Femur (tissue), 1 donor: ENCODE measurements at places on chromosomes 13 and 19.
A peak's percentile ranks its signal among the peaks of the same experiment; 100 is the strongest.

GRCh38 chr13:106528718-106529414 lies 6.6 kb downstream of the EFNB2 start:
- DNase-seq = no peak

GRCh38 chr13:68081061-68081460 lies 850.9 kb upstream of the PCDH9 start:
- DNase-seq = no peak

DNA sequence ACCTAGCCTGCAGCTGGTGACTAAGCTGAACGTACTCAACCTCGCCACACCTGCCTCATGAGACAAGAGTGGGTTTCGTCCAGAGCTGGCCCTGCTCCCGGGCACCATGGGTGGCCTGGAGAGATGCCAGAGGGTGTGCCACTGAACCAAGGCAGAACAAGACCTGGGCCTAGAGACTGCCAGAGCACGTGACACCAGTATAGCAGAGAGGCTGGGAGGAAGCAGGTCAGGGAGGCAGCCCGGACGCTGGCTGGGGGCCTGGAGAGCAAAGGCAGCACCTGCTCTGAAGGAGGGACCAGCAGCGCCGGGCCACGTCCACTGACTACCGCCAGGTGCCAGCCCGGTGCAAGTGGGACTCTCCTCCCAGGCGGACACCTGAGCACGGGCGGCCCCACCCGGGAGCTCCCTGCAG lies 7.3 kb upstream of the C13orf46 start:
- no peak for DNase-seq

DNA sequence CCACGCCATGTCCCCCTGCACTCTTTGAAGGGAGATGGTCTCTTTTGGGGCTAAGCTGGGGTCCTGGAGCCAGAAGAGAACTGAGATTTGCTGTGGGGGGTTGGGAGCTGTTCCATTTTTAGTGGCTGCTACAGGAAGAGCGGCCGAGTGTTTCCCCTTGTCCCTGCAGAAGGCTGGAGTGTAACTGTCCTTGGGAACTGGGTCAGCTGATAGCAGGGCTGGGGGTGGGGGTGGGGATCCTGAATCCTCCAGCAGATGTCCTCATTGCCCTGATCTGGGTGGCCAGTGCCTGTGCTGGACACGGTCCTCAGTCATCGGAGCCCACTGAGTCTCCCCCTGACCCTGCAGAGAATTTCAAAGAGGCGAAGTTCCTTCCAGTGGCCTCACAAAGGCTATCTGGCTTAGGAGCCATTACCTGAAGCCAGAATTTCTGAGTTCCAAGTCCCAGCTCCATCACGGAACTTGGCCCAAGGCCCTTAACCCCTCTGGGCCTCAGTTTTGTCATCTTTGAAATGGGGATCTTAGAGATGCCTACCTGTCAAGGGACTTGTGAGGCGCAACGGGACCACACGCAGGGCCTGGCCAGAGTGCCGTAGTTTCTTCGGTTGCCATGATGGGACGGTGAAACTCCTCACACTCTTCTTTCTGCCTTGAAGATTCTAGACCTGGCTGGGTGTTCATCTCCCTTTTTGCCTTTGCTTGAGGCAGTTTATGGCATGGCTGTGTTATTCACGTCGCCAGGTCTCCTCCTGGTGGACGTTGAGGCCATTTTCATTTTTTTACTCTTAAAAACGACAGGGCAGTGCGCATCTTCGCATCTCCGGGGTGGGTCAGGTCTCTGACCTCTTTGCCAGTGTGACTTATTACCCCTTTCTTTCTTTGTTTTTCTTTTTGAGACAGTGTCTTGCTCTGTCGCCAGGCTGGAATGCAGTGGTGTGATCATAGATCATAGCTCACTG lies 51.9 kb downstream of the DNM2 start:
- peak; percentile 71 for DNase-seq

GRCh38 chr19:33055718-33056117 lies 9.0 kb downstream of the RHPN2 start:
- no peak for DNase-seq

GRCh38 chr19:41426952-41427646 lies at the start of gene B3GNT8:
B3GNT8 (minus strand) TSS chr19:41427374; CDS start chr19:41426778, 596 bp downstream.
- peak; percentile 82 for DNase-seq

DNA sequence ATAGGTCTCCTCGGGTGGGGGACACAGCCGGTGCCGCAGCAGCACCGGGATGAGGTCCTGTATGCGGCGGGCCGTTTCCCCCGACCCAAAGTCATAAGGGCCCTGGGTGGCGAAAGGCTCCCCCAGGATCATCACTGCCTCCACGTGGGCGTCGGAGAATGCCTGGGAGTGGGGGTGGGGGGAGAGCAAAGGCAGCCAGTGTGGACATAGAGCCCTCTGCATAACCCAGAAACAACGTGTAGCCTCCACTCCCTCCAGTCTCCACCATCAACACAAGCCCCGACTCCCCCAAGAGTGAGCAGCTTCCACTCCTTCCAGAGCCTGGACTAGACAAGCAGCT lies 1.7 kb upstream of the NUMBL start:
- DNase-seq = no peak

- peak; percentile 87 for DNase-seq
Measured at GRCh38 chr13:36131222-36131930, at the start of gene DCLK1. DCLK1 (minus strand) TSS chr13:36131382.

DNA sequence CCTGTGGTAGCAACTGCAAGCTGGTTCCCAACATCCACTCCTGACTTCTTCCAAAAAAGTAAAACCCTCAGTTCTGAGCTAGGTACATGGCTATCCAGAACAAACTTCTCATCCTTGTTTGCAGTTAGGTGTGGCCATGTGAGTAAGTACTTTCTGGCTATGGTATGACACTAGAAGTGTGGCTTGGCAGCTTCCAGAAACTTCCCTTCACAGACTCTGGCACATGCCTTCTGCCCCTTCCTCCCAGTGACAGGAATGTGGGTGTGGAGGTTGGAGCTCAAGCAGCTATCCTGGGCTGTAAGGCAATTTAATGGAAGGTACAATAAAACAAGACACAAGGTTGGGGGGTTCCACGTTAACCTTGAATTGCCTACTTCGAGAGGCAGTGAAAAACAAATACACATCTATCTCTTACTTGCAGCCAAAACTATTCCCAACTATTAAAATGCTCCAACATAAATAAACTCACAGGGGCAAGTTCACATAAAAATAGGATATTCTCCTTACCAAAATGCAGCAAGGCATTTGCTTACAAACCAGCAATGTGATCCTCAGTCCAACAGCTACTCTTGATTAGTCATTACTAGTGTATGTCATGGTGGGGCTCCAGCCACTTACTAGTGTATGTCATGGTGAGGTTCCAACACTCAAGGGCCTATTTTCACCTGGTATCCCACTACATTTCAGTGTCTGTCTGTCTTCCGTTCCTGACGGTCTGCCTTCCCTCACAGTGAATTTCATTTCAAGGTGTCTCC lies 3.1 kb downstream of the SMG9 start:
- DNase-seq = no peak

DNA sequence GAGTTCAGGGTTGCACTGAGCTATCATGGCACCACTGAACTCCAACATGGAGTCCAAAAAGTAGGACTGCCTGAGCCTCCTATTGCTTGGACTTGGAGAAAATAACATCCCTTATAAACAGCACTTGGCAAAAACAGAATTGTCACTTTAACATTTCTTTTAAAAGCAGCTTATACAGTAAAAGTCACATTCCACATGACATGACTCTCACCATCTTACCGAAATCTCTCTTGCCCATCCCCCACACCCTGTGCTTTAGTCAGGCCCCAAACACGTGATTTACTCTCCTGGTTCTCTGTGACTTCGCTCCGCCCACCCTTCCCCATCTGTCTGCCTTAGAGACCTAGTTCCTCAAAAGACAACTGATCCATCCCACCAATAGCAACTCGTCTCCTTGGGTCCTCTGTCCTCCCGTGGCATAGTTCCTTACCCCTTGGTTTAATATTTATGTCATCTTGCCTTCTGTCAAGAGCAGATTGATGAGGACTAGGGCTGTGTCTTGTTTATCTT lies 4.6 kb downstream of the SAFB start:
- DNase-seq = peak; percentile 60

GRCh38 chr19:18481505-18482222 lies 40.2 kb downstream of the ELL start:
- no peak for DNase-seq

DNA sequence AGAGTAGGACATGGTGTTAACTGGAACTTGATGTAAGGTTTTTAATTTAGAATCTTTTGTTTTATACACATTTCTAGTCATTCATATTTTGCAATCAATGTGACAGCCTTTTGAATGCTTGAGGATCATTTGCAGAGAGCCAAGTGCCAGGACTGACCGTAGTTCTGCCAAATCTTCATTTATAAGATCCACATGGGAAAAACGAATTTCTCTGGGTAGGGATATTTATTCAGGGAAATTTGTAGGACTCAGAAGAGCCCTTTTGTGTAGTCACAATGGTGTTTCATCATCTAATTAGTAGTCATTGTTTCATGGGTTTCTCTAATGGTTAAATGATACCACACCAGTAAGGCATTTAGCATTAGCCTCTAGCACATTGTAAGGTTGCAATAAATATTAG lies 161.1 kb downstream of the LMO7 start:
- DNase-seq = no peak

- DNase-seq = no peak
Measured at GRCh38 chr13:28557725-28558520, 63.0 kb upstream of the FLT1 start.

GRCh38 chr13:59745392-59745788 lies 418.3 kb downstream of the DIAPH3 start:
- DNase-seq = no peak

- DNase-seq = no peak
Measured at GRCh38 chr13:49314344-49314882, 66.7 kb downstream of the CDADC1 start.

- no peak for DNase-seq
Measured at GRCh38 chr19:34403784-34404108, 453 bp upstream of the PDCD2L start.

DNA sequence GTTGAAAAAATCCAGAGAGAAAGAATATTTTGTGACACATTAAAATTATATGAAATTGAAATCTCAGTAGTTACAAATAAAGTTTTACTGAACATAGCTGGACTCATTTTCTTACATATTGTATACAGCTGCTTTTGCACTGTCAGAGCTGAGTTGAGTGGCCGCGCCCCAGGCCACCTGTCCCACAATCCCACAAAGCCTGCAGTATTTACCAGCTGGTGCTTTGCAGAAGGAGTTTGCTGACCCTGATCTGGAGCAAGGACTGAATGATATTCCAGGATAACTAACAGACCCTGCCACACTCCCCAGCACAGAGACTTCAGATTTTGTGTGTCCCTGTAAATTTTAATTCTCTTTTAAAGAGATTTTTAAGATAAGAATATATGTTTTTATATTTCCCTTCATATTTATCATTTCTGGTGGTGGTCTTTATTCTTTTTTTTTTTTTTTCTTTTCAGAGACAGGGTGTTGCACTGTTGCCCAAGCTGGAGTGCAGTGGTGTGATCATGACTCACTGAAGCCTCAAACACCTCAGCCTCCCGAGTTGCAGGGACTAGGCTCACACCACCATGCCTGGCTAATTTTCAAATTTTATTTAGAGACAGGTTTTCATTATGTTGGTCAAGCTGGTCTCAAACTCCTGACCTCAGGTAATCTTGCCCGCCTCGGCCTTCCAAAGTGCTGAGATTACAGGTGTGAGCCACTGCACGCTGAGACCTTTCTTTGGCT lies 48.5 kb downstream of the TDRD12 start:
- no peak for DNase-seq

DNA sequence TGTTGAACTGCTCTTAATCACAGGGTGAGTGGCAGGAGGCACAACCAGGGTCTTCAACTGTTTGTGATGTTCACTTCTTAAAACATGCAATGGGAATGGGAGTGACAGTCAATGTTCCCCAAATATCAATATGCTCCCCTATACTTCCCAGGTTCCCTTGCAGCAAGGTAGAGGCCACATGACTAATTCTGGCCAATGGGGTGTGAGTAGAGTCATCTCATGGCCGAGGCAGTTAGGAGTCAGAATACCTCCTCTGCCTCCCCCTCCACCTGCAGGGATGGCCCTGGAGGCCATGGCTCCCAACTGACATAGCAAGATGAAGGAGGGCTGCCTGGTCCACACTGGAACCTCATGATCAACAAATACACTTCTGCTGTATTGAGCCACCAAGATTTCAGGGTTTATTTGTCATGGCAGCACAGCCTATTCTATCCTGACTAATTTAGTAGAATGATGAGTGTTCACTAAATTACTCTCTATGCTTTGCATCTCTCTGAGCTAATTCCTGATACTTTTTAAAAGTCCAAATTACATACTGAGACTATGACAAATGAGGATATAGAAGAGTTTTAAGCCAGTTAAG lies 8.9 kb downstream of the VRK3 start:
- no peak for DNase-seq

GRCh38 chr19:29908963-29909944 lies 32.8 kb upstream of the URI1 start:
- DNase-seq = no peak

GRCh38 chr13:73522937-73523336 lies 464.1 kb downstream of the KLF5 start:
- DNase-seq = no peak
